Activated CD4-positive, CD25-positive, alpha-beta regulatory T cell treated with anti-CD3 and anti-CD28 coated beads, Interleukin-2, amount 50 U/mL, for 72 hours (primary cell): ENCODE measurements at places on chromosomes 6 and 20.

GRCh38 chr6:131510094-131510493 is 62.9 kb upstream of the ARG1 start:
- DNase-seq = no peak

DNA sequence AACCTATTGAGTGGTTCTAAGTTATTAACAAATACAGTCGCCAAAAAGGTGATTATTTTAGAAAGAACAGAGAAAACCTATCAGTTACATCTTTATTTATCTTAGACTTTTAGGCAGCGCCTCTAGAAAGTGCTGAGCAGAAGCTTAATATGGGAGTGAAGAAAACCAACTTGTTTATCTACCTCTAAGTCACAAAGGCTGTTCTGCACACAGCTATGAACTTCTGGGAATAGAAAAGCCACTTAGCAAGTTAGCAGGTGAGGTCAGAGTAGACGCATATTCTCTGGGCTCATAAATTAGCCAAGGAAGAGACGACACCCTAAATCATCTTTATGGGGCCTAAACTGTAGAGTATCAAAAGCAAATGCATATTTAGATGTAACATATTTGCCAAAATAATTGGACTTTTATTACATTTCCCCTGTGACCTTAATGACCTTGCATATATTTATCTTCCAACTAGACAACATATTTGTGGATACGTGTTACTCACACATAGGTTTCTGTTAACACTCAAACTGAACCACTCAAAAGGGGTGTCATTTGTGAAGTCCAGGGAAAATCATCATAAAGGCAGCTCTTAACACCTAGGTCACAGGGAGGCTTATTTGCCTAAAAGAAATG is 267.1 kb downstream of the ADGB start:
- DNase-seq = no peak

- DNase-seq = no peak
Measured at GRCh38 chr6:133621751-133622150, 267.2 kb upstream of the TCF21 start.

- DNase-seq = no peak
Measured at GRCh38 chr6:71194724-71195123, 93.9 kb upstream of the OGFRL1 start.

- no peak for DNase-seq
Measured at GRCh38 chr6:143234734-143235133, 174.0 kb downstream of the AIG1 start.

DNA sequence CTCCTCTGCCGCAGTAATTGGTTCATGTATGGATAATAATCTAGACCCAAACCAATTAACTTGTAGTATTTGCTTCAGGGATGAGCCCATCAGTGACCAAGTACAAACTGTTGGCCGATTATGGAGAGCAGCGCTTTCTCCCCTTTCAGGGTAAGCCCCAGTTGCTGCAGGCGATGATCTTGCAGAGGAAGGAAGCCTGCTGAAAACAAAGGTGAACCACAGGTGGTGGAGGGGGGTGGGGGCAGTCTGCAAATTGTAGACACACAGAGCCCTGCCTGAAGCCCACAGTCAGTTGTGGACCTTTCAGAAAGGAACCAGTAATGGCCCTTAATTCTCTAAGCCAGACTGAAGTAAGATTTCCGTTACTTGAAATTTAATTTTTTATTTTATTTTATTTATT is 167.9 kb upstream of the JARID2 start:
- DNase-seq = no peak

GRCh38 chr6:113627480-113627879 is 229.7 kb upstream of the MARCKS start:
- no peak for DNase-seq

DNA sequence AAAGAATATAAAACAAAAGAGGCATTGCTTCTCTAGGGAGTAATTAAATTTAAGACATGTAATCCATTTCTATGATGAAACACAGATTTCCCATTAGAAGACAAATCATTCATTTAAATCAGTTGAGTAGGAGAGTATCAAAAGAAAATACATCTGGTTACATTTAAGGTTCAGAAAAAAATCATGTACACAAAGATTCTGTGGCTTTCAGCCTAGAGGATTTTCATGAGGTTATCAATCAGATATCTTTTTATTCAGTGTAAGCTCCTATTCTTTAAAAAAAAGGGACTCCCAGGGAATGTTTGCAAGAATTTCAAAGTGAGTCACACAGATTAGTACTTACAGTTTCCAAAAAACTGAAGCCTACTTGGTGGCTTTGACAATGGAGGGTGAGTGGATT is 24.9 kb downstream of the COL21A1 start:
- no peak for DNase-seq

GRCh38 chr20:45579184-45579583 is at the start of gene WFDC8:
Gene WFDC8 (minus strand): TSS chr20:45579284. CDS start chr20:45579247, 37 bp downstream.
- DNase-seq = no peak

DNA sequence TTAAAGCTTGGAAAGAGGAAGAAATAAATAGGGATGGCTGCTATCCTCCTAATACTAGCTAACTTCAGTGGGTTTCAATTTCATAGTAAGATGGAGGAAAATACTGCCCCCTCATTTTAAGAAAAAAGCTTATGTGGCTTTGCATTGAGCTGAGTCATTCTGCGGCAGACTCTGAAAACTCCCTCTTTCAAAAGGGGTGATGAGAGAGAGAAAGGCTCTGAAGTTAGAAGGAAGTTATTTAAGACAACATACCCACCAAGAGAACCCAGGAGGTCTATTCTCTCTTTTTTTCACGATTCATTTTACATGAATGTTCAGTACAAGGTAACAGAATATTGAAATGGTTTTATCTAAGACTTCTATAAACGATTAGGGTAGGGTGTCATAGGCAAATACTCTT is 4.5 kb downstream of the PRDM13 start:
- no peak for DNase-seq

DNA sequence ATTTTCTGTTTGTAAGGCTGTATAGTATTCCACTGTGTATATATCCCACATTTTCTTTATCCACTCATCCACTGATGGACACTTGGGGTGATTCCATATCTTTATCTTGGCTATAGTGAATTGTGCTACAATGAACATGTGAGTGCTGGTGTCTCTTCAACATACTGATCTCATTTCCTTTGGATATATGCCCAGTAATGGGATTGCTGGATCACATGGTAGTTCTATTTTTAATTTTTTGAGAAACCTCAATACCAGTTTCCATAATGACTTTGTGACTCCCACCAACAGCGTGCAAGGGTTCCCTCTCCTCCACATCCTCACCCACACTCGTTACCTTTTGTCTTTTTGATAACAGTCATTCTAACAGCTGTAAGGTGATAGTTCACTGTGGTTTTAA is 166.0 kb downstream of the ARHGAP18 start:
- no peak for DNase-seq

GRCh38 chr6:15264902-15265761 is 19.3 kb downstream of the JARID2 start:
- no peak for DNase-seq

DNA sequence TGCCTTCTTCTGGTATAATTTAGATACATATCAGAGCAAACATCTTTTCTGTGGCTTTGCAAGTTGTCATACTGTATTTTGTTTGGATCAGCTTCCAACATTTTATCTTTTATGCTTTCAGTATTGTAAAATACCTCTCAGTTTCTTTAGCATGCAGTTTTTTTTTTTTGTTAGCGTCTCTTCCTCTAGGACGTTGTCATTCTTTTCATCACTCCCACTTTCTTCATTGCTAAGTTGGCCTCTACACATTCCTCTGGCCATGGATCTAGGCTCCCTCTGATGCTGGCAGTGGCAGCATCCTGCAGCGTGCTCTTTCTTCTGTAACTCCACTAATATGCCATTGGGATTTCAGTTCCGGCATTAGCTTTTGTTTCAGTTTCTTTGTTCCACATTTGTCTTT is 21.7 kb downstream of the RPRD1B start:
- no peak for DNase-seq

- DNase-seq = no peak
Measured at GRCh38 chr6:34654061-34654710, 42.4 kb downstream of the ILRUN start.

- DNase-seq = peak; percentile 85
Measured at GRCh38 chr20:33667676-33668465, 1.1 kb downstream of the ACTL10 start.

GRCh38 chr6:4114123-4114522 is 21.3 kb downstream of the ECI2 start:
- no peak for DNase-seq

GRCh38 chr6:7433121-7433617 is 43.6 kb downstream of the RIOK1 start:
- DNase-seq = no peak

GRCh38 chr6:5300206-5300764 is 39.0 kb downstream of the FARS2 start:
- DNase-seq = no peak

DNA sequence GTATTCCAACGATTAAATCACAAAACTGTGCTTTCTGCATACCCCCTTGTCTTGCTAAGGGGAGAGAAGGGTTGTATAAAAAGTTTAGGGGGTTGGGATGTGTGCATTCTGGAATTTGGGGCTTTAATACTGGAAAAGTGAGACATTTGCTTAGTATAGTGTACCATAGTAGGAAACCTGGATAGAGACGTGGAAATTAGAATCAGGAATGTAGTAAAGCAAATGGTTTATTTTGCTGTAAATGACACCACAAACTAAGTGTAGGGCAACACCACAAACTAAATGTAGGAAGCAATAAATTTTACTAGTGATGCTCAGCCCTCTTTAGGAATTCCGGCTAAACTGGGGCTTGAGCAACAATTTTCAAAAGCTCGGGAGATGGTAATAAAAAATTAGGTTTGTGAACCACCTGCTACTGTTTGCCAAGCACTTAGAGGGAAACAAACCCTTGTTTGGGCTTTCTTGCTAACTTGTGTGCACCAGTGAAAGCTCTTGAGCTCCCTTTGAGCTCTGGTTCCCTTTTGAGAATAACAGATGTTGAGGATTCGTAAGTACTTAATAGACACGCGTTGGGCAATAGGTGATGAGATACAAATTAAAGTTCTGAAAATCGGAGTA is 13.8 kb downstream of the BRD2 start:
- no peak for DNase-seq

GRCh38 chr6:110944681-110945151 is 13.8 kb upstream of the GTF3C6 start:
- peak; percentile 39 for DNase-seq

- DNase-seq = no peak
Measured at GRCh38 chr20:57633945-57634491, 13.8 kb upstream of the ZBP1 start.

DNA sequence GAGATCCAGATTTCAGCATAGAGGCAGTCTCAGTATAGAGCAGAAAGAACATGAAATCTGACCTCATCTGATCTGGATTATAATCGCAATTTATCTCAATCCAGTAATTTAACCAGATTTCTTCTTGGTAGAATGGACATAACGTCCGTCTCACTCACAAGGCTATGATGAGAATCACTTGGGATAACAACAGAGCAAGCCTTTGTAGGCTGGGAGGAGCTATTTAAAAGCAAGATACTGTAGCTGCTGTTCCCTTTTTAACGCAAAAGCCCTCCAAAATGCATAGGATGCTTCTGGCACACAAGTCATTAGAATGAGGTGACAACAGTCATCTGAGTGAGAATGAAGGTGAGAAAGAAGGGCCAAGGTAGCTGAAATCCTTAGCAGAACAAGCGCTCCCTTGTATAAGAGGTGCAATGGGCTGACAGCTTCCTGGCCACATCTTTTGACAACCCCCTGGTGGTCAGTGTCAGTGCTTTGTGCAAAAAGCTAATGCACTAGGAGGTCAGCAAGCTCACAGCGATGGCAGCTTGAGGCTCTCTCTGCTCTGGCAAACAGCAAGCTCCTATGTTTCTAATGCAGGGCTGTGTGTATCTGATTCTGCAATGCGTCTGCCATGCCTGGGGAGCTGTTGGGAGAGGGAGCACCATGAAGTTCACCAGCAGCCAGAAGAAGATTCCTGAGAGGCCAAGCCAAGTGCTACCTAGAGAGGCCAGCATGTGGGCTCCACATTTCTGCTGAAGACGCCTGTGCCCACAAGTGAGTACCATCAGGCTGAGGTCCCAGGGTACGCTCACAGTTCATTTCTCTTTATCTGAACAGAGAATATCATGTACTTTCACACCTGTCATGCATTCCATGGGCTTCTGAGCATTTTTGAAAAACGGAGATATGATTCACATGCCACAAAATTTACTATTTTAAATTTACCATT is 16.2 kb downstream of the METTL24 start:
- DNase-seq = no peak

DNA sequence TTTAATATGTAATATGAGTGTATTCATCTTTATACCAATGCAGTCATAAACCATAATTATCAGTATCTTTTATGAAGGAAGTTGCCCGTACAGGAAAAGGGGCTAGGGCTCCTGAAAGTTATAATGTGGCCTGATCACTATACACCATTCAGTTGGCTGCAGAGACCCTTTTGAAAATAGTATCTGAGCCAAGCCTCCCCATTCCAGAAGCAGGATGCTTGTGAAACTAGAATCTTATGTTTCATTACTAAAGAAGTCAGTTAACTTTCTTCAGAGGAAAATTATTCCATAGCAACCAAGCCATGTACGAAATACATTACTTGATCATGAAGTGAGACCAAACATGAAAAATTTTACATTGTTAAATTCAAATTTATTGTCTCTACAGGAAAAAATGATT is 251.5 kb upstream of the TCF21 start:
- no peak for DNase-seq

DNA sequence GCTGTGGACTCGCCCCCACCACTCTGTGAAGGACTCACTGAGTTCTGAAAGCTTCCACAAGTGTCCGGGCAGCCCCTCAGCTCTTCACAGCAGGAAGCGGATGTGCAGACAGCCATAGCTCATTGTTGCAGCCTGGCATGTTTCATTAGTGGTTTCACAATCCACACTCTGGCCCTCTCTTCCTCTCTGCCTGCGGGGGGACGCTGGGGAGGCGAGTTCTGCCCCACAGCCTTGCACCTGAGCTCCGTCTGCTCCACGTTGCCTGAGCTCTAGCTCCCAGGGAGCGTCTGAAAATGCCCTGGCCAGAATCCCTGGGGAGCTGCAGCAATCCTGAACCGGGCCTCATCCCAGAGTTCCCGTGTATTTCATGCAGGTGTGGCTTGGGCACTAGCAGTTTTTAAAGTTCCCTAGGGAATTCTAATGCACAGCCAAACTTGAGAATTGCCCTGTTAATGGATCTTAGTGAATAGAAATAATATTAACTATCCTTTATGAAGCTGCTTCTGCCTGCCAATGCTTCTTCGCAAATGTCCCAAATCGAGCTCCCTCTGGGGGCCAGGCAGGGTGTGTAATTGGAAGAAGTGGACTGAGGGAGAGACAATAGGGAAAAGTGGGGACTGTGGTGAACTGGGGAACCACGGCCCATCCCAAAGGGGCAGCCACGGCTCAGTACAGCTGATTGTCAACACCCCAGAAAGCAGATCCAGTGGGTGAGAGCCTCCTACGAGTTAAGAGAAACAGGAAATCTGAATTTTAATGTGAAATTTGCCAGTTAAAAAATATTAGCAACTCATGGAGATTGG is 51.5 kb downstream of the CTCFL start:
- no peak for DNase-seq
